ENCODE measurements at places on chromosomes 16 and 17.

- peak; percentile 76 for DNase-seq
Measured at GRCh38 chr17:82767041-82767754, 15.3 kb downstream of the TBCD start.

DNA sequence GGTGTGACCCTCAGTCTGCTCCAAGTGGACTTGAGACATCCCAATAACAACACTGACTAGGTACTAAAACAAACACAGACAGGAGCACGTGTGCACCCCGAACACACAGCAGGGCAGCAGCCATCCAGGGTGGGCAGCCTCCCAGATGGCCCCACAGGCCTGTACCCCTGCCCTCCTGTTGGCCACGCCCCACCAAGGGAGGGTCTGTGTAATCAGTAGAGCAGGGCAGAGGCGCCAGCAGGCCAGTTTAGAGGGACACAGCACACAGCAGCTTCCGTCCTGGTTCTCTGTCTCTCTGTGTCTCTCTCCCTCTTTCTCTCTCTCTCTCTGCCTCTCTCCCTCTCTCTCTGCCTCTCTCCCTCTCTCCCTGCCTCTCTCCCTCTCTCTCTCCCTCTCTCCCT is 21.4 kb downstream of the ACTG1 start:
- no peak for DNase-seq

DNA sequence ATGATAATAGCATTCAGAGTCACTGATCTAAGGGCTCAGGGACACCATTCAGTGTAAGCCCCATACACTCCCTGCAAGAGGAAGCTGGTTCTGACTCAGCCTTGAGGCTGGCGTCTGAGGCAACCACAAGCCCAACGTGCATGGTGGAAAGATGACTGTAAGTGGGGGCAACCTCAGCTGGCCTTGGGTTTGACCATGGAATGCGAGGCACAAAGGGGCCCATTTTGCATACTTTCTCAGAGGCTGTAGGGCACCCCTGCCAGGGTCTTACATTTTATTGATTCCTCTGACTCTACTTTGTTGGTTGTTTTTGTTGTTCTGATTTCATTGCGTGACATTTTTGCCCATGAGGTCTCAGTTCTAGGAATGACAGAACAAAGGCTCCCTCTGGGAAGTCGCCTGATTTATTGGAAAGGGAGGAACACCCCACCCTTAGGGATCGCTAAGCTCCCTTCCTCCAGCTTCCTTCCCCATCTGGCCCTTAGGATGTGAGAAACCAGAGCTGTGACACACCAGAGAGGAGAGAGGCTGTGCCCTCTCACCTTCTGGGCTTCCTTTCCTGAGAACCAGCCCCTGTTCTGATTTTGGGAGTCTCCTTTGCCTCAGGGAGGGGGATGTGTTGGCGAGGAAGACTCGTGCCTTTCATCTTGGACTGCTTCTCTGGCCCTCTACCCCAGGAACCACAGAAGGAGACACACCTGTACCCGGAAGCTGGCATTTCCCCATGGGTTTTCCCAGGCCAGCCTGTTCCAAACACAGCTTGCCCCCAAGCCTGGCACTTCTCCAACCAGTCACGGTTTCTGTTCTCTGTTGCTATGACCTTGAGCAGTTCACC is 5.6 kb upstream of the CIITA start:
- DNase-seq, result no peak

- DNase-seq, result no peak
Measured at GRCh38 chr16:80723981-80724380, 80.4 kb downstream of the CDYL2 start.

Data from hematopoietic multipotent progenitor cell treated with erythropoietin and hydrocortisone succinate and interleukin-3 and kit ligand, for 15 days (in vitro differentiated cells).